ENCODE measurements at places on chromosomes 16 and 17.

DNA sequence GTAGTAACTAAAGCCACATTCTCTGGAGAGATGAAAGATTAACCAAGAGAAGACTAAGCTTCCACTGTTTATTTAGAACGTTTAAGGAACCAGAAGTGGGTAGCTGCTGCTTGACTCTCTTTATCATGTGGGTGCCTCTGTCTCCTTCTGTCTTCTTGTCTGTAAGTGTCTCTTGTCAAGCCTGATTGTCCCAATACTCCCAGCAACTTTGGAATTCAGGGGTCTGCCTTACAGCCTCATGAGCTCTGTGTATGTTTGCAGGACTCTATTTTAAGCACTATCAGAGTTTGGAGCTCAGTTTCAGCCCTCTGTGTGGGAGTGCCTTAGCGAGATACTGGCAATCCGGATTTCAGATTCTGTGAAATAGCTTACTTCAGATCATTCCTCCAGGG is 29.3 kb upstream of the SPACA3 start:
- DNase-seq: no peak

GRCh38 chr17:43540821-43541674 is 5.1 kb downstream of the ETV4 start:
- DNase-seq: no peak

GRCh38 chr16:31228206-31228605 is 11.3 kb upstream of the PYDC1 start:
- DNase-seq: no peak

DNA sequence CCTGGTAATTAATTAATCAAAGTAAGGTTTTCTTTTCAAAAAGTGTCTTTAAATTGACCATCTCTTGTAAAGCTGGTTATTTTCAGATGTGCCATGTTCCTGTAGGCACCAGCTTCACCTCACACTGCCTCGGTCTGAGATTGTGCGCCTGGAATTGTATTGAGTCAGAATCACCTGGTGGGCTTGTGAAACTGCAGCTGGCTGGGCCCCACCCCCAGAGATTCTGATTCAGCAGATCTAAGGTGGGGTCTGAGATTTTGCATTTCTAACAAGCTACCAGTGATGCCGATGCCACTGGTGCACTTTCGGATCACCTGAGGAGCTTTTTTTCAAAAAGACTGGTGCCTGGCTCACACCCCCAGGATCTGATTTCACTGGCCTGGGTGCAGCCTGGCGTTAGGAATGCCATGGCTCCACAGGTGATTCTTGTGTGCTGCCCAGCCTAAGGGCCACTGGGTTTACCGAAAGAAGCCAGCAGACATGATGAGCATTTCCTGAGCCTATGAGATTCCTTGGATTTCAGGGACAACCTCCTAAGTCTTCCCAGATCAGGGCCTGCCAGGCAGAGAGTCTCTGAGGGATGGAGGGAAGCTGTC is 59.2 kb upstream of the TOB1 start:
- no peak for DNase-seq

GRCh38 chr16:51523400-51523799 is 372.3 kb upstream of the SALL1 start:
- DNase-seq: no peak

DNA sequence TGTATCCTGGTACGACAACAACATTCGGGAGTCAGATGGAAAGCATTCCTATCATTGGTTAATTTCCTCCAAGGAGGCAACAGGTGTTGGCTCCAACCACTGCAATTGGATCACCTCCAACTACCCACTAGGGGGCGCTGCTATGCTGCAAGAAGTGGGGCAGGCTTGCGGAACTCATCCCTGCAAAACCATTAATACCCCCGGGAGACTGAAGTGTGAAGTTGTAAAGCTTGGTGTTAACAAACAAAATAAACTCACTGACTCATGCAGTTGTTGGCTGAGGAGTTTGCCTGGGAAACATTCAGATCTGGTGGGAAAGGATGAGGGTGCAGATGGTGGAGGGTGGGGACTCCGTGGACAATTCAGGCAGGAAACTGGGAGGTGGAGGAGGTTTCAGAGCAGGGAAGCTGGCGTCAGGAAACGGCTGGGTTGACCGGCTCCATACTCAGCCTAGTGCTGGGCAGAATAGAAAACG is 84.9 kb downstream of the HS3ST2 start:
- peak; percentile 70 for DNase-seq

DNA sequence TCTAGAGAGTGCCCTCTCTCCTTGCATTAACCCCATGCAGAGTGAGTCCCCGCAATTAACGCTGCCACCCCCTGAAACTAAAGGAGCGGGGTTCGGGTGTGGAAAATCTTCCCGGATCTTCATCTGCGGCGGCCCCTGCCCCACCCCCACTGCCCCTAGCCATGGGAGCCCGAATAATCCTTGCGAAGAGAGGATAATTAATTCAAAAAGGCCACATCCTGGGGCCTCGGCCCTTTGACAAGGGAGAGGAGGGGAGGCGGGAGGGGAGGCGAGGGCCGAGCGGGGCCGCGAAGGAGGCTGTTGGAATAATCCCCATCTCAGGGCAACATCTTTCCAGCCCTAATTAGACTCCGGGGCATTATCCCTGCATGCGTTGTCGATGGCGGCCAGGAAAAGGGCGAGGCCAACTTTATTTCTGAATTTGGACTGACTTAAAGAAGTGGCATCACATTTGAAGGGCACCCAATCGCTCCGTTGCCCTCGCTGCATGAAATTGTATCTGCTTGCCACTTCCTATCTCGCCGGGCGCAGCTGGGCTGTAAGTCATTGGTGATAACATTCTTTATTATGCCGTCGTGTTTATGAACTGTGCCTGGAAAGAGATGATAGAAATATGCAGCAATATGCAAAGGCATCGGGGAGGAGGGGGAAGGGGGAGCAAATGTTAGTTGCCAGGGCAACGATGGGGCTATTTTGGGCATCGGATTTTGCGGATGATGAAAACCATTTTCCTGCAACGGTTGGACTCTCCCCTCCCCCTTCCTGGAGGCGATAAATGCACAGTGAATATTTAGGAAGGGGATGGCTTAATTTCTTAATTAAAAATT is 387.1 kb upstream of the TNRC6C start:
- no peak for DNase-seq

DNA sequence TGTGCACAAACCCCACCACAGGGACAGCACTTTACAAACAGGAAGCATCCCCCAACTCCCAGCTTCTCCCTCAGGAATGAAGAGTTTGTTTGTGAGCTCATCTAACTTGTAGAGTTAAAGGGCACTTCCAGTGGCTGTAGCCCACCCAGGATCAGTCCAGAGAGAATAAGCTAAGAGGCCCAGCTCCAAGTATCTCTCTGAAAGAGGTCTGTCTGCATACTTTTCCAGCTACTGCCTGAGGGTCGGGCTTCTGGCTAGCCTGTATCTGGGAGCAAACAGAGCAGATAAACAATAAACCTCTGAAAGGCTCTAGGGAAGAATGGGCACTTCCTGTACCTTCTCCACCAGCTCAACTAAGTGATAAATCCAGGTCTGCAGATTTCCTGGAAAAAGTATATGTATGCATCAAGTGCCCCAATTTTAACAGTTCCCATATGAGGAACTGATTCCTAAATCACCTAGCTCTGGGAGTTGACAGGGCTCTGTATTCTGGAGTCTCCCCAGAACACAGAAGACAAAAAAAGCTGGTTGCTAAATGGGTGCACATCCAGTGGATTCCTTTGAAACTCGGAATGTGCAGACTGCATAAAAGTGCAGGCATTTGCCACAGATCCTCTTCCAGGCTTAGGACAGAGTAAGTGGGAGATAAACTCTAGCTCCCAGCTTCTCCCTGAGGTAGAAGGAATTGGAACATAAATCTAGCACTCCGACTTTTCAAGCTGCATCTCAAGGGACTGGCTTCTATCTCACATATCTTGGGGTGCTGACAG is 37.1 kb upstream of the MYLK3 start:
- no peak for DNase-seq

DNA sequence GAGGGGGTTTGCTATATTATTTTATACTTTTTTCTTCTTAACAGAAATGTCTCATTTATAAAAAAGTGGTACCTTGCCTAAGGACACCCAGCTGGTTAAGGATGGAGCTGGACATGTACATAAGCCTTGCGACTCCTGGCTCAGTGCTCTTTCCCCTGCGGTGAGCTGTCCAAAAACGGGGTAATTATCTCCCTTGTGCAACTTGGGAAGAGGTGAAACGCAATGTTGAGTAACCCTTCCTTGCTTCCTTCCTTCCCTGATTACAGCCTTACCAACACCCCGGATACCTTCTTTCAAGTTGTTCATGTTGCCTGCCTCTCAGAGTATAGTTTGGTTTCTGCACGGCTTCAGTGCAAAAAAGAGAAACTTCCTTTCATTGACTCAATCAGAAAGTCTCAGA is 94.1 kb upstream of the XYLT1 start:
- DNase-seq: no peak

DNA sequence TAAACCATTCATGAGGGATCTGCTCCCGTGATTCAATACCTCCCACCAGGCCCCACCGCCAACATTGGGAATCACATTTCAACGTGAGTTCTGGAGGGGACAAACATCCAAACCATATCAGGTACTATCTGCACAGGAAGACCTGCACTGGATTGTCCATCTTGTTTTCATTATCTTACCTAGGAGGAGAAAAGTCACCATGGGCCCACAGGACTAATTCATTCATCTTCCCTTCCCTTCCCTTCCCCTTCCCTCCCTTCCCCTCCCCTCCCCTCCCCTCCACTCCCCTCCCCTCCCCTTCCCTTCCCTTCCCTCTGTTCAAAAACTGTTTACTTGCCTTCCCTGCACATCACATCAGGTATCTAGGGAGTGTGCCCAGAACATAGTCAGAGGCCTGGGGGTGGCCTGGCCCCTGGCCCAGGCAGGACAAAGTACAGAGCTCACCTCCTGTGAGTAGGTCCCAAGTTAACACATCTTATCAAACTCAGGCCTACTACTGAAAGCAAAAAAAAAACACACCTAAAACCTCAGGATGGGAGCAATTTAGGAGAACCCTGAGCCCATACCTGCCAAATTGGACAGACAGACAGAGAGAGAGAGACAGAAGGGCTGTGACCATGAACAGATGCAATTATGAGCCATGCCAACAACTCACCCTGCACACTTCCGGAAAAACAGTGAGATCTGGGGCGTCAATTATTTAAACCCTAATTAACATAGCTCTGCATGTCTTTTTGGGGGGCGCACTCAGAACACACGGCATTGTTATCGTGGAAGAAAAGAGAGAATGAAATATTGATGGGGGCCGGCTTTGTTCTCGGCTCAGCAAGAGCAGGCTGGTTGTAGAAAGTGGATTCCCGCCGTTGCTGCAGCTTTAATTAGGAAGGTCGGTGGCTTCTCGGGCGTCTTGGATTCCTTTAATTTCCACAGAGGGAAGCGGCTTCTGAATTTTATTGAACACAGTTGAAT is 151.2 kb downstream of the IRX5 start:
- DNase-seq: no peak

GRCh38 chr17:75602644-75603043 is 15.0 kb downstream of the MYO15B start:
- no peak for DNase-seq

All from NCI-H2081 (cell line).